Brain pericyte (primary cell): ENCODE measurements at places on chromosomes 12 and 14.

DNA sequence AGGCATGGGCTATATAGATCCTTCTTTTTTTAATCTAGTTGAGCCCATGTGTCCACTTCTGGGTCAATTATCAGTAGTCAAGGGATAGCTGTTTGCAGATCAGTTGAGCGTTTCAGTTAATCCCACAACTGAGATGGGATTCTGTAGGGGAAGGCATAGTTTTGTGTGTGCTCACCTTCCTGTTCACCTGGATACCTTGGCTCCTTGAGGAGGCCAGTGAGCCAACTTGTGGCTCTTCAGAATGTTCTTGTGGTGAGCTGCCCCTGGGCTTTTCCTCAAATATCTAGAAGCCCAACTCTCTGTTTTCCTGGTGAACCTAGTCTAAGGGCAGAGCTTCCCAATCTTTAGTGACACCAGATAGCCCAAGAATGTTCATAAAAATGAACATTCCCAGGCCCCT, 302.9 kb upstream of the TBX3 start:
- no peak for DNase-seq

DNA sequence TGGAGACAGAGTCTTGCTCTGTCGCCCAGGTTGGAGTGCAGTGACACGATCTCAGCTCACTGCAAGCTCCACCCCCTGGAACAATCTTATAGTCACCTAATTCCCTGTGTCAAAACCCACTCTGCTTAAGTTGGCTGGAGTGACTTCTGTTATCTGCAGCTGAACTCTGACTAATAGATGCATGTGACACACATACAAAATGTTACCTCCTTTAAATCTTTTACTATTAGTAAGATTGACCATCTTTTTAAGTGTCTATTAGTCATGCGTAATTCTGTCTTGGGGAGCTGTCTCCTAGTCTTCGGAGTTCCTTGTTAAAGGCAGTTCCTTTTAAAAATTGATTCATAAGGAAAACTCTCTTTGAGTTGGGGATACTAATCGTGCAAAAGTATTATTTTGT, 7.4 kb downstream of the IFI27L1 start:
- no peak for DNase-seq

GRCh38 chr14:104712881-104713734, 10.9 kb upstream of the ADSS1 start:
- DNase-seq, result no peak

GRCh38 chr12:57836442-57837375, 9.8 kb downstream of the CTDSP2 start:
- no peak for DNase-seq

DNA sequence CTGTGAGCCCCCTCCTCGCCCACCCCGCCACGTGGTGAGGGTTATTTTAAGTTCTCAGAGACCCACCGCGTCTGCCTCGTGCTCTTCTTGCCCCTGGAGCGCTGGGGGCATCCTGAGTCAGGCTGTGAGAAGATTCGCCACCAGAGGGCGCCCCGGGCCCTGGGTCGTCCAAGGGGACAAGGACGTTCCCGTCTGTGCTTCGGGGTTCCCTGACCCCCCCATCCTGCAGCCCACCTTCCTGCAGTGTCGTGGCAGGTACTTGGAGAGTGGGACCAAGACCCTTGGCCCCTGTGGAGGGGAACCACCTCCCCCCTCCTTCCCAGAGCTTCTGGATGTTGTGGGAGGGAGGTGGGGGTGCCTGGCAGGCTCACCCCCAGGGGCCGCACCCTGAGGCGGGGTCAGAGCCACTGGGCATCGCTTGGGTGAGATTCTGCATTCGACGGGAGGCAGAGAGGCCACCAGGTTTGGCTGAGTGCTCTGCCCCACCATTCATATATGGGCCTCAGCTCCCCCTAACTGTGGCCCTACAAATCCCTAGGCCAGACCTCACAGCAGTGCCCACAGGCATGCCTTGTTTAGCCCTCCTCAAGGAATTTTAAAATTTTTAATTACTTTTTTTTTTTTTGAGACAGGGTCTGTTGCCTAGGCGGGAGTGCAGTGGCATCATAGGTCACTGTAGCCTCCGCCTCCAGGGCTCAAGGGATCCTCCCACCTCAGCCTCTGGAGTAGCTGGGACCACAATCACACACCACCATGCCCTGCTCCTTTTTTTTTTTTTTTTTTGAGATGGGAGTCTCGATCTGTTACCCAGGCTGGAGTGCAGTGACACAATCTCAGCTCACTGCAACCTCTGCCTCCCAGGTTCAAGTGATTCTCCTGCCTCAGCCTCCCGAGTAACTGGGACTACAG, 17.0 kb downstream of the RHOF start:
- no peak for DNase-seq
